ENCODE measurements at places on chromosomes 2 and 18.

- DNase-seq: no peak
These were observed 59.8 kb downstream of the EPAS1 start for GRCh38 chr2:46356991-46357390.

DNA sequence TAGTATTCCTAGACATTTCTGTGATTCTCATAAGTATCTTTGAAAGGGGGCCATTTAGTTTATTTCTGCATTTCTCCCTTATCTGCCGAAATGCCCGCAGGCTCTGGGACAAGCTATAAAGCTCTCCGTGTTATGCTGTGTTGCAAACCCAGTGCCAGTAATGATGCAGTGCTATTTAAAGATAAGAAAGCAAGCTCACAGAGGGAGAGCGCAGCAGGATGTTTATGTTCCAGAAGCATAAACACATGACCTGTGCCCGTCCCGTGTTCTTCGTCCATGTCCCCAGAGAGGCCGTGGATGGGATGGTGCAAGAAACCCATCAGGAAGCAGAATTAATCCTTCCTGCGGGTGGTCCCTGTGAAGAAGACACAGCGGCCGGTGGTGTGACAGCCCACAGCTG, 99.4 kb downstream of the NEDD4L start:
- DNase-seq: no peak

DNA sequence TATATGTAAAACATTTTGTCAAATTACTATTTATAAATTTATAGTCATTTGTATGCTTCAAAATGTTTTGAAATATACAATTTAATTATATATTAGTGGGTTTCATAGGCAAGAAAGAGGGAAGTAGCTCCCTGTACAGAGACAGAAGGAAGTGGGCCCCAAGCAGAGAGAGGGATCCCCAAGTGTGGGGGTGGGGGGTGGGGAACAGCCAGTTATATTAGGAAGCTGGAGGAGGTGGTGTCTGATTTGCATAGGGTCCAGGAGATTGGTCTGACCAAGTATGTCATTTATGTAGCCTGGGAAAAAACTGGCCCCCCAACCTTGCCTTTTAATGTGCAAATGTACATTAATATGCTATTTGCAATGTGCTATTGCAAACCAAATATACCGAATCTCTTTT, 76.5 kb upstream of the ZSWIM2 start:
- DNase-seq: no peak

- DNase-seq: no peak
These were observed 16.2 kb downstream of the DDX1 start for GRCh38 chr2:15607709-15608391.

DNA sequence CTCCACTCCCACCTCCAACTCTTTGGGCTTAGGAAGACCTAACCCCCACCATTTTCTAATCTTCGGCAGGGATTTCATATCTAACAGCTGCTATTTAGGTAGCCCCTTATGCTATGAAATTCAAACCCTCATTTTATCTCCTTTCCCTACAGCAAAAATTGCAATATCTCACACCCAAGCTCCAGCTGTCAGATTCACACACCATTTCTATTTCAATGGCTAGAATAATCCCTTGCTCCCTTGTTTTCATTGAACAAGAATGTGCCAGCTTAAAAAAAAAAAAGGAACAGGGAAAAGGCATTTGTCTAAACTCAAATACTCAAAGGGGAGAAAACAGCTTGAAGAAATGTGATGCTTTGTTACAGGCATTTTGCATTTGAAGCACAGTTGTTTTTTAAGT, 850.6 kb upstream of the ACVR2A start:
- DNase-seq: no peak

DNA sequence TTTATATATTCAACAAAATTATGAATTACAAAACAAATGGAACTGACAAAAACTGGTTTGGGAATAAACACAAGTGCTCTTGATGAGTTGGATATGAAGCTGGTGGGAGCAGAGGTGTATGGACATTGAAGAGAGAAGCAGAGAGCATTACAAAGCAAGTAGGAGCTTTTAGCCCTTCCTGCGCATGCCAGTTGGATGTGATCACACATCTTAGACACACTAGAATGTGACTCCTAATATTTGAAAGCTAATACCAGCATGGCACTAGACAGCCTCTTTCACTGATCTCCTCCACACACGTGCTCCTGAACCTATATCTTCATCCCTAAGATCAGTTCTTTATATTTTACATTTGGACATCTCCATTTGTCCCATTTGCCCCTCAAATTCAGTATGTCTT, 298.1 kb downstream of the MTX2 start:
- DNase-seq: no peak

GRCh38 chr18:32308493-32309120, 118.8 kb downstream of the MEP1B start:
- no peak for DNase-seq

- no peak for DNase-seq
These were observed 17.7 kb downstream of the SH2D6 start for GRCh38 chr2:85435981-85436835.

GRCh38 chr18:37483984-37484819, 81.4 kb downstream of the CELF4 start:
- DNase-seq: no peak

DNA sequence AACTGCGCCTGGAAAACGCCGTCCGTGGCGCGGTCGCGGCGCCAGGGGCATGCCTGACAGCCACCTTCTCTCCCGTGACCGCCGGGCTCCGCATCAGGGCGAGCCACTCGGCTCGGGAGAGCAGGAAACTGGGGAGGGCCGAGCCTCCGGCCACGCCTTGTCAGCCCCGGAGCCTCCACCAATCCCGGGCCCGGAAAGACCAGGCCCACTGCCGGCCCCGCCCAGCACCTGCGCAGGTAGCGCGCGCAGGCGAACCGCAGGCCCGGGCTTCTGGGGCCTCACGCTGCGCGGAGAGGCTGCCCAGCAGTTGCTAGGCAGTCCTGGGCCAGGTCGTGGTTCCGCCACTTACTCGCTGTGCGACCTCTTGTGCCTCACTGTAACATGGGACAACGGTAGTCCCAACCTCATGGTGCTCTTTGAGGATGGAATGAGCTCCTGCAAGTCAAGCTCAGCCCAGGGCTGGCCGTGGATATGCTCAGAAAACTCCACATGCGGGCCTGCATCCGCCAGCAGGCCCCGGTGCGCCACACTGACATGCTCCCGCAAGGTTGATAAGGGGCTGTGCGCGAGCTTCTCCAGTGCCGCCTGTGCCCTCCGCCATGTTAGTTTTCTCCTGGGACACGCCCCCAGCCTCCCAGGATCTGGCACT, 97.1 kb downstream of the INHBB start:
- no peak for DNase-seq

GRCh38 chr2:201931475-201931874, 102.2 kb upstream of the FZD7 start:
- DNase-seq: no peak

DNA sequence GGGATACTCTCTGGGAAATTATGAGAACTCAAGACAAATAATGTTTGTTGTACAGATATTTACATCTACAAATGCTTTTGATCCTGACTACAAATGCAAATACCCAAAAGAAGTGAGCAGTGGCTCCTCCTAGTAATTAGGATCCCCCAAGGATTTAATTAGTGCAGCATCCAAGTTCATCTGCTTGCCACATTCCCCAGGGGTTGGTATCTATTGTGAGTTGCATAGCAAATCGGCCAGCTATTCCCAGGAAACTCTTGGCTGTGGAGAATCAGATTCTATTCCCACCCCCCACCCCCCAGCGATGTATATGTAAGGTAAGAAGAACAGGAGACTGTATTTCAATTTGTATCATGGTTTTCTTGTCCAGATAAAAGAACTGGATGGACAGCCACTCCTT, 725.1 kb upstream of the CDH7 start:
- DNase-seq: no peak

DNA sequence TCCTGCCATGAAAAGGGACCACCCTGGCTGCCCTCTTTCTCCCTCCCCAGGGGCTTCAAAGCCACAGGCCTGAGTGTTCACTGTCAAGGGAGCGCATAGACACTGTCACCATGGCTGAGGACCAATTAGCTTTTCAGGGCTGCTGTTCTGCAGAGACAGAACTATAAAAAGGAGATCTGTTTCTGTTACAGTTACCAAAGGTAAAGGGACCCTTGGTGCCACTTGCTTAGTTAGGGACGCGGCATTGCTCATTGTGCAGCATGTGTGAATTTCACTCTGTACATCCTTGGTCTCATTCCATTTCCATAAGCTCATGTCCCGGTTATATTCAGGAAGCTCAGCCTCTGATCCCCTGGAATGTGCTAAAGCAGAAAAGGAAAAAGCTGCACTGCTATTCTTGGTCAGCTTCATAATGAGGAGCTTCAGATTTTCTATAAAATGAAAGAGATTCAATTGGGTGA, 55.5 kb upstream of the RNF152 start:
- no peak for DNase-seq

- no peak for DNase-seq
These were observed 368.9 kb upstream of the TNP1 start for GRCh38 chr2:217228732-217229131.

DNA sequence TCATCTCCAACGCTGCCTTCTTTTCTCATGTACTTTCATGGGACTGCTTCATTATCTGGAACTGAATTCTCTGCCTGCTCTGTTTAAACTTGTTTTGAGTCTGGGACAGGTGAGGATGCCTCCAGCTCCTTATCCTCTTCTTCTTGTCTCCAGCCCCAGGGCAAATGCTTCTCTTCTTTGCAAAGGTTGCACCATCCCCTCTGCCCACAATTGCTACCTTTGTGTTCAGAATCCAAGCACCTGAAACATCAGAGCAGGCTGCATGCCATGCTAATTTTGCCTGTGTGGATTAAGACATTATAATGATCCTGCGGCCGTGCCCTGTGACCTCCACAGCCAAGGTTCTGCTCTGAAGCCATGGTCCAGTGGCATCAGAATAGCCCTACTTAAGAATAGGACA, 309.5 kb downstream of the EPHA4 start:
- DNase-seq: no peak

DNA sequence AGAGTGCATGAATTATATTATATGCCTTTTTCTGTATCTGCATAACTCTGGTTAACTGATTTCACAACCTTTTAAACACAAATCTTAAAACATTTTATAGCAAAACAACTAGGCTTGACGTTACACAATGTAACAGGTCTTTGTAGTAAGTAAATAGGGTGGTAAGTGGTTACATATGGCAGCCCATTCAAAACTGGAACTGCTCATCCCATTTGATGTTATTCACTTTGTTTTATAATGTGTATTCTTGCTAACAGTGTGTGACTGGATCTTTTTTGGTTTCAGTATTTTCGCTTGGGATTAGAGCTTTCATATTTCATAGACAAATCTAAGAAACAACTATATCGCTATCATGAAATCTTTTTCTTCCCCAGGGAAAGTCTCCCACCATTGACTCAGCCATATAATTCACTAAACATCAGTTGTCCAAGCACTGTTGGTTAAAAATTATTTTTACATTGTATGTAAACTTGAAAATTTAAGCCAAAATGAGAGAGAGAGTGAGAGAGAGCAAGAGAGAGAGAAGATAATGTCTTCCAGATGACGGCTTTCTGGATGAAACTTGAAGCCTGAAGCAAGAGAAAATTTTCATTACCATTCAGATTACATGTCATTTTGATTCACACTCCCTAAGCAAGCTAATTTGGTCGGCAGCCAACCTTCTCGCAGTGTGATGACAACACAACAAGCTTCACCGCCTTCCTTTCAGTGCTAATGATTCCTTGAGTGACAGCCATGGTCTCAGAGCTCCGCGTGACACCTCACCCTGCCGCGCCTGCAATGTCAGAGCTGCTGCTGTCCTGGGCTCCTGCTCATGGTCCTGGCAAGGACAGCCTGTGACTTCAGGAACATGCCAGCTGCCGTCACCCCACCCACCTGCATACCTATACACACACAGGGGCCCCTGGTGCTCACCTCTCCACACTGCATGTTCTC, 946.9 kb upstream of the SOX11 start:
- DNase-seq: no peak

- DNase-seq: no peak
These were observed 164.8 kb upstream of the ACVR2A start for GRCh38 chr2:147679955-147680531.

DNA sequence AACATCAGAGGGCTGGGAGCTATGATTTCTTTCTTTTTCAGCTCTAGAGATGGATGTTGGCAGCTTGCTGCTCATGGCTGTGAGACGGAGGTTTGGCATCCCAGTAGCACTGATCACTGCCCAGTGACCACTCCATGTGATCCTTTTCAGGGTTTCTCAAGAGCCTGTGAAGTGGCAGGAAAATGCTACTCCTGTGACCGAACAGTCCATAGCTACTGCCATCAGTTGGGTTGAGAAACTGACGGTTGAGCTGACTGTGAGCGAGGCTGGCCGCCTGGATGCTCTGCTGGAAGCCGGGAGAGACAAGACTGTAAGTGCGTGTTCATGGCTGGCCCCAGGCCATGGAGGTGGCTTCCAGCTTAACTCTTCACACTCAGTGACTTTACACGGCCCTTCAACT, 34.2 kb downstream of the VWA3B start:
- no peak for DNase-seq

GRCh38 chr2:229429589-229429988, 158.5 kb upstream of the PID1 start:
- no peak for DNase-seq

DNA sequence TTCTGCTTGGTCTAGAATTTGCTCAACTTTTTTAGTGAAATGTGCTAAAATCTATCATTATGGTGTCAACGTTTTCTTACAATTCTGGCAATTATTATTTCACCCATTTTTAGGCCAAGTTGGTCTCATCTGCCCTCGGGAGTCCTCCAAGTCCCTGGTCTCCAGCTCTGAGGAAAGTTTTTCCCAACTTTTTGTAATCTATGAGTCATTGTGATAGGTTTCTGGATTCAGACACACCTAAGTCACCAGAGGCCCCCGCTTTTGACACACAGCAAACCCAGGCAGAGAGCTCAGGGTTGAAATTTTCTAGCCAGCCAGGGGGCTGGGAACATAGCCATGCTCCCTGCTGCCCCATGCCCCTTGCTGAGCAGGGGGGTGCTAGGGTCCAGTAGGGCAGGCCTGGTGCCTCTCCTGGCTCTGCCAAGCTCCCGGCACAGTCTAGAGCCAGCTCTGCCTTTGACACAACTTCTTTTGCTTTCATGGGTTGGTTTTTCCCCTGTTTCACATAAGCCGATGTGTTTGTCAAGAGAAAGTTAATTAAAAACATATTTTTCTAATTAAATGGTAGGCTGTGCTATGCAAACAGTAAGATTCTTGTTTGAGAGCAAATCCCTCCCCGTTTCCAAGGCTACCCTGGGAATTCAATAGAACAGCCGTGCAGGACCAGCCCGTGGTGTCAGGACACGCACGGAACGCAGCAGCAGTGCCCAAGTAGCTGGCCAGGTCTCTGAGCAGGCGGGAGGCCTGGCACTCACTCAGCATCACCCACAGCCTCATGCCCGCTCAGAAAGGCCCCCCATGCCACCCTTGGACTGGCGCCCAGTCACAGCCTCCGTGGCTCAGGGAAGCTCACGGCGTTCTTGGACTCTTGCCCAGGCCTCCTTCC, 25.5 kb upstream of the SNED1 start:
- DNase-seq: no peak

- DNase-seq: no peak
These were observed 43.0 kb upstream of the CHMP1B start for GRCh38 chr18:11808001-11808855.

- DNase-seq: no peak
These were observed 55.5 kb downstream of the TIMM21 start for GRCh38 chr18:74203811-74204210.

- DNase-seq: no peak
These were observed 668.5 kb downstream of the TSN start for GRCh38 chr2:122423934-122424333.

Measured in GF-D8 (cell line).